ENCODE measurements at places on chromosomes 3 and 15.

GRCh38 chr3:172177046-172177445, 137.7 kb downstream of the FNDC3B start:
- DNase-seq: peak; percentile 73

GRCh38 chr3:23840521-23840920, 34.8 kb downstream of the UBE2E1 start:
- DNase-seq: no peak

DNA sequence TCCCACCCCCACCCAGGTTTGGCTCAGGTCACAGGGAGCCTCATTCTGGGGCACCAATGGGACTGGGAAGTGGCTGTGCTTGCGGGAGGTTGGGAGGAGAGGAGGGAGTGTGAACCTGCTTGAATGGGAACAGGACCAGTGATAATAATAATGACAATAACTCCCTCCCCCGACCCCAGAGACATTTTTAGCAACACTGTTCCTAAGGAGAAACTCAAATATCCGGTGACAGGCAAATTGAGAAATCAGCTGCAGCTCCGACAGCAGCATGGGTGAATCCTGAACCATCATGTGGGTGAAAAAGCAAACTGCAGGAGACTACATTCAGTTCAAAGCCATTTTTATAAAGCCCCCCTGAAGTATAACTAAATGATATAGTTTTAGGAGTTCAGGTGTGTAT, 11.6 kb upstream of the RPL29 start:
- DNase-seq: no peak

DNA sequence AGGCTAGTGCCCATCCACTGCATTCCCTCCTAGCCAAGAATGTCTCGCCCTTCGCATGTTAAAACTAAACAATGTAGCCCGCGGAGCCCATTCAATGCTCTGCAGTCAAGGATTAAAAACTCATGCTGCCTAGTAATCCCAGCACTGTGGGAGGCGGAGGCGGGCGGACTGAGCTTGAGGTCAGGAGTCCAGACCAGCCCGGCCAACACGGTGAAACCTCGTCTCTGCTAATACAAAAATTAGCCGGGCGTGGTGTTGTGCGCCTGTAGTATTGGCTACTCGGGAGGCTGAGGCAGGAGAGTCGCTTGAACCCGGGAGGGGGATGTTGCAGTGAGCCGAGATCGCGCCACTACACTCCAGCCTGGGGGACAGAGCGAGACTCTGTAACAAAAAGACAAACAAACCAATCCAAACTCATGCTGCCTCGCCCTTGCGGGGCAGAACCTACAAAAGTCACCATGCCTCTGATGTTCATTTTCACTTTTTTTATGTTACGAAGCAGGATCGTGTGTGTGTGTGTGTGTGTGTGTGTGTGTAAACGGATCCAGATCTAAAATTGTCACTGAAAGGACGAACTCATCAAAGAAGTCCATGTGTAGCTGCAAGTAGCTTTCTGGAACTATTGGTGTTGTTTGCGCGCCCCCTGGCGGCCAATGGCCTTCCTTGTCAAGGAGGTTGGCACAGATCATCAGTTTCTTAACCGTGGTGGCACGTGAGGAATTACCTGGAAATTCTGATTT, 54.8 kb upstream of the SPESP1 start:
- DNase-seq: peak; percentile 86

DNA sequence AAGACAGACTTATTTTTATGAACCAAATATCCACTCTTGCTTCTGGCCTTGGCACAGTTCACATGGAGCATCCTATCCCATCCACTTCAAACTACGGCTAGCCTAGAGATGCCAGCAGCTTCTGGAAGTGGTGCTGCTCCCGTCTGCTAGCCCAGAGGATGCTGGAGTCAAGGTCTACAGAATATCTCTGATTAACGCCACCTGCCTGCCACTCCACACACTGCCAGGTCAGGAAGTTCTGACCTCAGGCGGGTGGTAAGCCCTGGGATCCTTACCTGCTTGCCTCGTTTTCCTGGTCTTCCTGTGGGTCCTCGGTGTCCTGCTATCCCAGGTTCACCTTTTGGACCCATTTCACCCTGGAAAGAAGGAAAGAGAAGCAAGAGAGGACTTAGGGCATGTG, 42.9 kb downstream of the EAF1 start:
- no peak for DNase-seq

GRCh38 chr15:51751697-51752683, 593 bp downstream of the TMOD2 start:
- peak; percentile 44 for DNase-seq

DNA sequence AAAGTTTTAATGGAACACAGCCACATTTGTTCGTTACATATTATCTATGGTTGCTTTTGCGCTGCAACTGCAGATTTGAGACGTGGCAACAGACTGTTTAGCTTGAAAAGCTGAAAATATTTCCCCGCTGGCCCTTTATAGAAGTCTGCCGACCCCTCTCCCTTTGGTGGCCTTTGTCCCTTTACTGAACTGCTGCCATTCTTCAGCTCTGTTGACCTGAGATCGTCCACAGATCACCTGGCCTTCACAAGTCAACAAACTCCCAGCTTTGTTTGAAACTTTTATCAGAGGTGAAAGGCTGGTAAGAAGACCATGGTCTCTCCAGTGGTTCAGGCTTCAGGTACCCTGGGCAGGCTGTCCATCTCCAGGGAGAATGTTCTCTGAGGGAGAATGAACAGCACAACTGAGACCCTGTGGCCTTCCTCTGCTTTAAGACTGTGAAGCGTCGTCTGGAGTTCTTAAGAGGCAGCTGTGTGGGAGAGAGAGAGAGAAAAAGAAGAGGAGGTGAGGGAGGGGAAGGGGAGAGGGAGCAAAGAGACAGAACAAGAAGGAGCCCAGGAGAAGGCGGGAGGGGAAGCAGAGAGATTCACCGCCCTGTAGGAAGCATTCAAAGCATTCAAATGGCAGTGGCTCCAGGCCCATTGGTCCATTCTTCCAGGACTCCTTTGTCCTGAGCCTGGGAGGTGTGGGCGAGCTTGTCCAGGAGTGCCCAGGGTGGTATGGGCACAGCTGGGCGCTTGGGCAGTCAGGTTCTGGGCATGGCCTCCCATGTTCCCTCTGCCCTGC, 53.7 kb upstream of the INSYN1 start:
- no peak for DNase-seq

GRCh38 chr3:117842086-117842485, 1132.5 kb downstream of the TUSC7 start:
- no peak for DNase-seq

DNA sequence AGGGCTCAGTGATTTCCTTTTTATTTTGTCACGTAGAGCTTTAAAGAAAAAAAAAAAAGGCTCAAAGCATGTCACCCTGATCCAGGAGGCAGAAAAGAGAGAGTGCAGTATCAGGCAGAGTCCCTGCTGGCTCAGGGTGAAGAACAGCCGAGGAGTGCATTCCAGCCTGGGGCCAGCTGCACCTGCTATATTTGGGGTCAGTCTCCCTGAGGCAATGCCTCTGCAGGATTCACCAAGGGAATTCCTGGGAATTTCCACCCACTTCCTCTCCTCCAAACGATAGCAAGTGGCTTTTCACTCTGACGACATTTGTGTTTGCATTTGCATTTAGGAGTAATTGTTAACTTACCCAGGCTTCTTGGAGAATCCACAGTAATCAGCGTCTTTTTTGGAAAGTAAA, 202.9 kb upstream of the CTNNB1 start:
- no peak for DNase-seq

DNA sequence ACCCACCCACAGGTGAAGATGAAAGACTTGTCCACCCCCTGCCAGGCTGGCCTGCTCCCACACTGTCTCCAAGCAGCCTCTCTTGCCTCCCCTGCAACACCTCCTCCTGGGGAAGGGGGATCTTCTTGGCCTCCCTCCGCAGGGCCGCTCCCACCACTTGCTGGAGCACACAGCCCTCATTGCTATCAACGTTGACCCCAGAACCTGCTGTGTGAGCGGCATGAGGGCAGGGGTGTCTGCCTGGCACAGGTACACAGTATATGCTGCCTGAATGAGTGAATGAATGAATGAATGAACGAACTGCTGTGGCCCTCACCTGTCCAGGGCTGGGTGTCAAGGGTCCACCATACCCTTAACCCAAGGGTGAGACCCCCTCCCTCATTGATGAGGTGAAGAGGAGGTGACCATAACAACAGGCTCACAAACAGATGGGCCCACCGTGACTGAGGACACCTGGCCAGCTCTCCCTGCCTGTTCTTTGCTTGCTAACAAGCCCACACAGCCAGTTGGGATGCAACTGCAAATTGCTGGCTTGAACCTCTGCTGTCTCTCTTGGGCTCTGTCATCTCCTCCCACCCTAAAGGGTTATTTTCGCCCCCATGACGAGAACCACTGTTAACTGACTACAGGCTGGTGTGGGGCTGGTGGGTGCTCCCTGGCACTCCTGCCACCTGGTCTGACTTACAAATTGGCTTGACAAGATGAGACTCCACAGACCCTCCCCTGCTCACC, 22.5 kb downstream of the SLC41A3 start:
- DNase-seq: no peak

- DNase-seq: no peak
Observed at GRCh38 chr3:32437896-32438295, 46.2 kb downstream of the CMTM7 start.

DNA sequence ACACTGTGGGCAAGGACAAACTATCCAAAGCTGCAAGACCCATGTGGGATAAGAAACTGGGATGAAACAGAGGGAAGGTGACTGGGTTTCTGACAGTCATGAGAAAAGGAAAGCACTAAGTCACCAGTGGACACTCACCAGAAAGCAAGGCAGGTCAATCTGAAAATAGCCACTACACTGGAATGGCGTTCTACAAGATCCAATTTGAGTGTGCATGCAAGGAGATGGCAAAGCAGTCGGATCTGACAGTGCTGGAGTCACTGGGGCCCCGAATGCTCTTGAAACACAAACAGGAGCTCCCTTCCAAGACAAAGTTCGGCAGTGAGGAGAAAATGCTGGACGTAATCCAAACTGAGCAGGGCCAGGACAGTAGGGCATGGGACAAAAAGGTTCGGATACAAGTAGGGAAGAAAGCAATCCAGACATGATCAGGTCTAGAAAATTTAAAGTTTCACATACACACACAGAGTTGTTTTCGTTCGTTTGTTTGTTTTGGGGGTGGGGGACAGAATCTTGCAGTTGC, 95.5 kb downstream of the EOMES start:
- DNase-seq: no peak

GRCh38 chr15:55403531-55403930, 4.6 kb downstream of the CCPG1 start:
- peak; percentile 39 for DNase-seq

DNA sequence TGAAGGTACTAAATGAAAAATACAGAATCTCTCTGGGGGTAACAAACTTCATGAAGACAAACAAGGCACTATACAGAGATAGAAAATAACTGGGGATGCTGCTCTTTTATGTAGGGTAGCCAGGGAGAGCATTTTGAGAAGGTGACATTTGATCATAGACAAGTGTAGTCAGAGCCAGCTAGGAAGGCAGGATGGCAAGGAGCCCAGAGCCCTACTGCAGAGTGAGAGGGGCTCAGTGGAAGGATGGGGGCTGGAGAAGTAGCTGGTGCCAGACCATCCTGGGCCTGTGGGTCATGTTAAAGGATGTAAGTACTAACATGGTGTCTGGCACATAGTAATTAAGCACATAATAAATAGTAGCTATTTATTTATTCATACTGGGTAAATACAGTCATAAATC, 133.6 kb downstream of the MEIS2 start:
- no peak for DNase-seq

- no peak for DNase-seq
Observed at GRCh38 chr3:185843126-185843525, 18.3 kb upstream of the IGF2BP2 start.

DNA sequence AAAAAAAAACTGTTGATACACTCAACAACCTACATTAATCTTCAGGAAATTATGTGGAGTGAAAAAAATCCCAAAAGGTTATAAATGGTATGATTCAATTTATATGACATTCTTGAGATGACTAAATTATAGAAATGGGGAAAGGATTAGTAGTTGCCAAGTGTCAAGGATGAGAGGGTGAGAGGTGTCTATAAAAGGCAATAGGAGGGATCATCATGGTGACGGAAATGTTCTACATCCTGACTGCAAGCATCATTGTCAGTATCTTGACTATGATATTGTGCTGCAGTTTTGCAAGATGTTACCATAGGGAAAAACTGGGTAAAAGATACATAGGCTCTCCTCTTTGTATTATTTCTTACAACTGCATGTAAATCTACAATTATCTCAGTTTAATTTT, 125.6 kb downstream of the FRMD5 start:
- no peak for DNase-seq

- DNase-seq: peak; percentile 45
Observed at GRCh38 chr15:79872358-79873017, 24.3 kb downstream of the MTHFS start.

- peak; percentile 92 for DNase-seq
Observed at GRCh38 chr3:62562017-62562416, 188.7 kb upstream of the FEZF2 start.

Data from fibroblast of skin of right biceps (primary cell).